ENCODE measurements at places on chromosomes 5 and 9.

- peak; percentile 56 for DNase-seq
Measured at GRCh38 chr9:124010665-124011321, 775 bp upstream of the LHX2 start.

DNA sequence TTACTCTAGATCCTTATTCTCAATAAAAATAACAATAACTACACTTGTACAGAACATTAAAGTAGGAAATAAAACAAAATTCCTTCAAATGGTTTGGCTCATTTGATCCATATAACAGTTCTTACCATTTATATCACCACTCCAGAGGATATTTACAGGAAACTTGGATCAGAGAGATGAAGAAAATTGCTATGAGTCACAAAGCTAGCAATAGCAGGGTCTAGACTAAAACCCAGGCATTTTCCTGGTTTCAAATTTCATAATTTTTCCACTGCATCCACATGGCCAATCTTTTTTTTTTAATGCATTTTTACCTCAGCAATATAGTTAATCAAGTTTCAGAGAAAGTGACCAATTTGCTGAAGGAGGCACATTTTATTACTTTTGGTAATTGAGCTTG is 299.2 kb downstream of the ELAVL2 start:
- DNase-seq: no peak

GRCh38 chr5:157088342-157088990 is 20.4 kb downstream of the HAVCR2 start:
- DNase-seq: no peak

GRCh38 chr9:20693068-20693467 is 9.0 kb downstream of the FOCAD start:
- no peak for DNase-seq

GRCh38 chr9:134707031-134707680 is 65.6 kb downstream of the COL5A1 start:
- DNase-seq: no peak

DNA sequence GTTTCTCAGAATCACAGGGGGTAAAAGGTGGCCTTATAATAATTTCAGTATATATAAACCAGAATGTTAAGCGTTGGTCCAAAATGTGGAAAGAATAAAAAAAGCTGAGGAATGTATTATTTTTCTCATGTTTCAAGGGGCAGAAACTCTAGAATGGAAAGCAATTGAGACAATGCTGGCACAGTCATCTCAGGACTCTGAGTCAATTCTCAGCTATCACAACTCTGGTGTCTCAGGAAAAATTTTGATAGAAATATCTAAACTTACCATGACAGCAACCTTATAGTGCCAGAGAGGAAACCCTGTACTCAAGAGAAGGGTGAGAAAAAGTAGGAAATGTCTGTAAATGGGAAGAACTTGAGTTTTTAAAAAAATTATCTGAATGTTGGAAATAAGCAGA is 1189.4 kb upstream of the NUDT12 start:
- DNase-seq: no peak

GRCh38 chr9:86175223-86175622 is 75.9 kb upstream of the GOLM1 start:
- peak; percentile 22 for DNase-seq

- no peak for DNase-seq
Measured at GRCh38 chr5:14432931-14433589, 148.5 kb upstream of the OTULINL start.

GRCh38 chr5:43033841-43034590 is 6.1 kb downstream of the ANXA2R start:
- DNase-seq: no peak

GRCh38 chr5:180197016-180197702 is 11.9 kb downstream of the RASGEF1C start:
- DNase-seq: no peak

GRCh38 chr5:178404987-178405386 is 172.4 kb upstream of the PHYKPL start:
- no peak for DNase-seq

GRCh38 chr9:18385696-18386490 is 88.1 kb upstream of the ADAMTSL1 start:
- no peak for DNase-seq

- DNase-seq: no peak
Measured at GRCh38 chr5:42491699-42492098, 68.5 kb downstream of the GHR start.

GRCh38 chr5:151868451-151868850 is 56.2 kb downstream of the GLRA1 start:
- no peak for DNase-seq

GRCh38 chr5:873328-873727 is 19.3 kb downstream of the BRD9 start:
- DNase-seq: peak; percentile 65

DNA sequence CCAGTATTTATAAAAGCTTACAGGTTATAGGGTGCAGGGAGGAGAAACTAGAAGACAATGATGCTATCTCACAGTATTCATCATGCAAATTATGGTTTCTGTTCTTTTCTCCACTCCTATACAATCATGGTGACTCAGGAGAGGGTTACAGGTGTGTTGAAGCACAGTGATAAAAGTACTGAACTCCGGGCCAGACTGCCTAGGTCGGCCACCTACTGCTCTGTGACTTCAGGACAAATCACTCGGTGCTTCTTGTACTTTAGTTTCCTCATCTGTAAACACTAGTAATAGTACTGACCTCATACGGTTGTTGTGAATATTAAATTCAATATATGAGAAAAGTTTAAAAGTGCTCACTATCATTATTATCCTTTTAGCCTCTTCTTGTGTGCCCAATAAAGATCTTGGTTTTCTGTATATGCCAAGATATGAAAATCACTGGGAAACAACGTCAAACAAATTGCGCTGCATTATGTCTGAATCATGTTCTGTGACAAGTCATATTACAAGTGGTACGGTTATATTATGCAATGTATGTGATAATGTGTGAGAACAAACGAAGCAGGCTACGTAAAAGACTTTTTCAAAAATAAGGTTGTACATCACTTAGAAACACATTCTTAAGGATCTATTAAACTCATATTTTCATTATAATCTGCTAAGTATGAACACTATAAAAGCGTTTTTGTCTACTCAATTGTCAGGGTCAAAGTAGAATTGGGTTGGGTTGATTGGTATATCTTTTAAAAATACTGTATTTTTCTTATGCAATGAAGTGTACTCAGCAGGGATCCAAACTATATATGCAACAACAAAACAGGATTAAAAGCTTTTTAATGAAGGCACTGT is 153.3 kb downstream of the EFNA5 start:
- no peak for DNase-seq

DNA sequence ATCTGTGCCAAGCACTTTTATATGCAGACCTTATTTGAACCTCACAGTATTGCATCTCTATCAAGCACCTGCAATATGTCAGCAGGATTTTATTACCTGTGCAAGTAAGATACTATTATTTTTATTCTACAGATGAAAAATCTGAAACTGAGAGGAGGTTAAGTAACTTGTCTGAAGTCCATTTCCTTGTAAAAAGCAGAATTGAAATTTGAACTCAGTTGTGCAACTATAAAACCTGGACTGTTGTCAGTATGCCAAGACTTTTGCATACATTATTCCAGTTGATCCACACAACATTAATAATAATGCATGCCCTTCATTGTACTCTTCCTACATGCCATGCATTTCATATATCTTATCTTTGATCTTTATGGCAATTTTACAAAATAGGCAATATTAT is 82.2 kb upstream of the BRINP1 start:
- no peak for DNase-seq

GRCh38 chr9:111645806-111646205 is 14.7 kb downstream of the DNAJC25 start:
- DNase-seq: no peak

DNA sequence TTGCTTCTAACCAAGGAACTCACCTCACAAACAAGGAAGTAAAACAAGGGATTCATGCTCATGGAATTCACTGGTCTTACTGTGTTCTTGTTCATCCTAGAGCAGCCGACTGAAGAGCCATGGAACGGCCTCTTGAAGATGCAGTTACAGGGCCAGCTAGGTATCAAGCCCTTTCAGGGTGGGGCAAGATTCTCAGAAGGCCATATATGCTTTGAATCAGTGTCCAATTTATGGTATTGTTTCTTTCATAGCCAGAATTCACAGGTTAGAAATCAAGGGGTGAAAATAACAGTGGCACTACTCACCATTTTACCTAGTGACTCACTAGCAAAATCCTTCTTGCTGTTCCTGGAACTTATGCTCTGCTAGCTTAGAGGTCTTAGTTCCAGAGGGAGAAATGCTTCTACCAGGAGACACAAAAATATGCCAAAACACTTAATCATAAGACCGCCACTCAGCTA is 159.5 kb upstream of the CDH10 start:
- DNase-seq: no peak

DNA sequence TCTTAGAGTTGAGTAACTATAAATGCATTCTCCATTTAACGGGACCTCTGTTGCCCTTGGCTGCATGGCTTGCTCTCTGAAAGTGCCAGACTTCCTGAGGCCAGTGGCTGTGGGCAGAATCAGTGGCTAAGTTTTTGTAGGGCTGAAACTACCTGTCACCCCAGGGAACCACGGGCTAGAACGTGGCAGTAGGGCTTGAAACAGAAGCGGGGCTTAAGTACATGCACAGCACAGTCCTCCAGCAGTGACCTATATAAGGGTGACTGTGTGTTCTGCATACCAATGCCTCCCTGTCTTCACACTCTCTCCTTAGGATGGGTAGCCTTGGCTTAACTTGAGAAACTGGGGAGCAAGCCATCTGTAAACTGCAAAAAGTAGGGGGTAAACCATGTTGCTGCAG is 43.6 kb upstream of the LRRTM2 start:
- DNase-seq: no peak

- DNase-seq: no peak
Measured at GRCh38 chr9:35962126-35962906, 4.4 kb upstream of the OR2S2 start.

GRCh38 chr5:25516141-25516540 is 871.4 kb upstream of the CDH10 start:
- no peak for DNase-seq

DNA sequence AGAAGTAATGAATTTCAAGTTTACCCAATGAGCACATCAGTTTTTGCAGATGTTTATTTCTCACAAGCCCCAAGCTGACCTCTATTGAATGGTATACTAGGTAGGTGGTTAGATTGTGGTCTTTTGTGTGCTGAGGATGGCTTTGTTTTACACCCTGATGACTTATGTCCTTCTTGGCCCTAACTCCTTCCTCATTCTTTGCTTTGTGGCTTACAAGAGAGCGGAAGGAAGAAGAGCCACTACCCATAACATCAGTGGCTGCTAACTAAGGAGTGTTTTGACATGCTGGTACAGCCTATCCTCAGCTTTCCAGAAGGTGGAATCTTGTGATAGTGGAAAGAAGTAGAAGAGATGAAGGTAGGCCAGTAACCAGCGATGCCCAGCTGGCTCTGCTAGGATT is 85.7 kb upstream of the NTRK2 start:
- no peak for DNase-seq

GRCh38 chr5:160118349-160119141 is 705 bp downstream of the PWWP2A start:
- peak; percentile 69 for DNase-seq

DNA sequence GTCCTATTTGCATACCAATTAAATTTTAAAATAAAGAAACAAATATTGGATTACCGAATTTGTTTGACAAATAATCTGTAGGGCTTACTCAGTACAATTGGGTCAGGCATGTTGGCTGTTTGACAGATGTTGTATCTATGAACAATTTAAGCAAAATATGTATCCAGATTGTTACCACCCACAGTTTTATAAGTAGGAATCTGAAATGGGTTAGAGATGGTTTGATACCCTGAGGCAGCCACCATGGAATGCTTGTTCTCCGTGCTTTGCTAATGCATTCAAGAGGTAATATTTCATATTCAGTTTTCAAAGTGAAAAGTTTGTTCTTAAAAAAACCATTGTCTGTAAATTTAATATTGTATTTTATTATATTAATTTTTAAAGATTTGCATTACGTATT is 285.1 kb upstream of the ARRDC3 start:
- DNase-seq: no peak

- DNase-seq: peak; percentile 21
Measured at GRCh38 chr5:82374637-82375036, 96.5 kb upstream of the RPS23 start.

GRCh38 chr5:100787648-100788047 is 115.4 kb downstream of the ST8SIA4 start:
- no peak for DNase-seq

DNA sequence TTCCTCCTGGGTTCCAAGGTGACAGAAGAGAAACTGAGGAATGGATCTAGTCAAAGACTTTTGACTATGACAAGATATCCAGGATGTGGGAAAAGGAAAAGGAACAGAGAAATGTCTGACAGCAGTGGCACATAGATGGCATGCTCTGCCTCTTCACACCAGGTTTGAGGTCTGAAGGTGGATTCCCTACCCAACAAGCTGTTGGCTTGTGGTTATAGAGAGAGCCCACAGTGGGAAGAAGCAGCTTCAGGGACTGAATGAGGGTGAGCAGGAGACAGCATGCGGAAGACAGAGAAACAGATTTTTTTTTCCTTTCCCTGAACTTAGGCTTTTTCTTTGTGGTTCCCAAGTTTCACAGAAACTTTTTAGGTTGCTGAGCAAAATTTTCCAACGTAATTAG is 20.6 kb downstream of the IFNW1 start:
- DNase-seq: no peak

DNA sequence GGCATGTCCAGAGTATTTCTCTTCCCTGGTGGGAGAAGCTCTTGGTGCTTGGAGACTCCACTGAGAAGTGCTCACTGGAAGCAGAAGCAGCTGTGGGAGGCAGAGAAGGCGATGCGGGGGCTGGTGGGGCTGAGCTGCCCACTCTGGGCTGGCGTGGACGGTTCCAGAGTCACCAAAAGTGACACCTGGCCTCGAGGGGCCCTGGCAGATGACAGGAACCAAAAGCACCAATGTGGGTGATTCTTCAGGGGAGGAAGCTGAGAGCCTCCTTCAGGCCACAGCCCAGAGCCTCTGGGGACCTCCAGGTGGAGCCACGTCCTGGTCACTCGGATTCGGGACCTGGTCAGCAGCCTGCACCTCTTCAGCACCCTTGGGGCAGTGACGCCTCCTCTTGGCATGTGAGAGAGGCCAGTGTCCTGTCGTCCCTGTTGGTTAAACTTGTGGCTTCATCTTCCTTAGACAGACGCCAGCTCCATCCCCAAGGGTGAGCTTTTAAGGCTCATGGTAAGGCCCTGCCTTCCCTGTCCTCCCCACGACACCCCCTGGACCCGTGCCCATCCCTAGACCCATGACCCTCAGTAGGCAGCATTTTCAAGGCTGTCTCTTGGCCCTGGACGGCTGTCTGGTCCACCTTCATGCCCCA is 78.7 kb upstream of the IRX4 start:
- no peak for DNase-seq

GRCh38 chr9:131923766-131924165 is 155.9 kb downstream of the MED27 start:
- DNase-seq: no peak

GRCh38 chr5:83720836-83721537 is at the start of gene HAPLN1:
HAPLN1 (minus strand) TSS chr5:83720855; CDS start chr5:83673523, 47,332 bp downstream.
- DNase-seq: no peak

DNA sequence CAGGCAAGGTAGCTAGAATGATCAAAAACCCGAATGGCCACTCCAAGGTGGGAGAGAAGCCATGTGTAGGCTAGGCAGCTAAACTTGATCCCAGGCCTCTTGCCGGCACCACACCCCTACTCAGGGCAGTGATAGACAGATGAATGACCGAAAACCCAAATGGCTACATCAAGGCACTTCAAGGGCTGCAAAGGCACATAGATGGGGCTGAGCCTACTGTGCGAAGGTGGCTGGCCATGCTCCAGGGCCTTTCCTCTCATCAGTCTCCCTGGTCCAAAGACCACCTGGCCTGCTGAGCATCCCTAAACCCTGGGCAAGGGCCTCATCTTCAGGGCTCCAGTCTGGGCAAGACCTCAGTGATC is 3.7 kb upstream of the TIFAB start:
- no peak for DNase-seq

Measured in GM13977 (cell line).